ENCODE measurements at places on chromosomes 7 and 10.

GRCh38 chr10:44282626-44283300 lies 102.1 kb downstream of the CXCL12 start:
- no peak for DNase-seq

- DNase-seq, result no peak
Observed at GRCh38 chr7:85125651-85126131, 61.2 kb downstream of the SEMA3D start.

DNA sequence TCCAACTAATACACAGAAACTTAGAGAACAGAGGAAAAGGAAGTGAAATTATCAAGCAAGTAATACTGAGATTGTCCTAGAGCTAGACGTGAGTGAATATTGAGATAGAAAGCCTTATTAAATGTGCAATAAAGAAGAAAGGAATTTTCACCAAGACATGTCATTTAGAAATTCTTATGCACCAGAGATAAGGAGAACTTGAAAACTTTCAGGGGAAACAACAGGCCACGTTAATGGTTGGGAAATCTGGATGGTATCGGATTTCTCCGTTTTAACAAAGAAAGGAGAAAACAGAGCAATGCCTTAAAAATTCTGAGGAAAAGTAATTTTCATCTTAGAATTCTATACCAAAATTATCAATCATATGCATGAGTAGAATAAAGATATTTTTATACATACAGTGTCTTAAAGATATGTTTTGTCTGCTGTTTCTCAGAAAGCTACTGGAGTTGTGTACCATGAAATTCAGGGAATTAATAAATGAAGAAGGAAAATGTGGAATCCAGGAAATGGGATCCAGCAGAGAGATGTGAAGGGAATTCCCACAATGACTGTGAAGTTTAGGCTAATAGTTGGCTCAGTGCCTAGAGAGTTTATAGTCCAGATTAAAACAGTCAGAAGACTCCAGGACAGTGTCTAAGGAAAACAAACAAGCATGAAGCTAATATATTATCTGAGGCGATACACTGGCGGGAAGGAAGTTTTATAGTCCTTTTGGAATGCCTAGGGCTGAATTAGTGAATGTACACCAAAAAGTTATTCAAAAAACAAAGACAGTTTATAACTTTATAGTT lies 159.5 kb downstream of the PPP1R9A start:
- DNase-seq, result no peak

DNA sequence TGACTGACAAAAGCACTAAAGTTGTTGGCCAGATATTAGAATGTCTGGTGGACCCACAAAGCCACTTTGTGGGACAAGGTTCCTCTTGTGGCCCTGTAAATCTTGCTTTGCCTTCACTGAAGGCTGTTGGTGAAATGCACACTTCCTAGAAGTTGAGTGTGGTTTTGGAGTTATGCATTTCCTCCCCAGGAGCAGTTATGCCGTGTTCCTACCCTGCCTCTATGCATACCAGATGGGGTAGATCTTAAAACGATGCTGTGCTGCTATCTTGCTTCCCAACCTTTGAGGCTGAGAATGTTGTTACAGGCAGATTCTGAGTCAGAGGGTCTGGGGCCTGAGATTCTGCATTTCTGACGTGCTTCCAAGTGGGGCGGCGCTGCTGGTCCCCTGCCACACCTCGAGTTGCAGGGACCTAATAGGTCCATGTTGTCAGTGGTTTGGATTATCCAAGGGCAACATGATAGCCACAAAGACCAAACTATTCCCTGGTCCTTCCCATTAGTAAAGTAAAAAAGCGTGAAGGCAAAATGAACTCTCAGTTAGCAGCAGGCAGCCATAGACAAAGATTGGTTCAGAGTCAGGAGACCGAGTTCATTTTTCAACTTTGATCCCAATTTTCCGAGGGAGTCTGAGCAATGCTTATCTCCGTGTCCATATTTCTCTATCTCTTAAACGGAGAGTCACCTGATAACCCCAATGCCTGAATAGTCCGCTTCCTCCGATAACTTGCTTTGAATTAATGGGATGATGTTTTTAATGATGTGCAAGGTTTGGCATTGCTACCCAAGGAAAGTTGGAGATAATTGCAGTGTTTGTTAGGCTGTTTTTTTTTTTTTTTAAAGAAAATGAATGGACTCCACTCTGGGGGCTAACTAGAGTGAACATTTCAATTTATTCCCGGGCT lies 55.8 kb downstream of the CDHR3 start:
- DNase-seq, result no peak

DNA sequence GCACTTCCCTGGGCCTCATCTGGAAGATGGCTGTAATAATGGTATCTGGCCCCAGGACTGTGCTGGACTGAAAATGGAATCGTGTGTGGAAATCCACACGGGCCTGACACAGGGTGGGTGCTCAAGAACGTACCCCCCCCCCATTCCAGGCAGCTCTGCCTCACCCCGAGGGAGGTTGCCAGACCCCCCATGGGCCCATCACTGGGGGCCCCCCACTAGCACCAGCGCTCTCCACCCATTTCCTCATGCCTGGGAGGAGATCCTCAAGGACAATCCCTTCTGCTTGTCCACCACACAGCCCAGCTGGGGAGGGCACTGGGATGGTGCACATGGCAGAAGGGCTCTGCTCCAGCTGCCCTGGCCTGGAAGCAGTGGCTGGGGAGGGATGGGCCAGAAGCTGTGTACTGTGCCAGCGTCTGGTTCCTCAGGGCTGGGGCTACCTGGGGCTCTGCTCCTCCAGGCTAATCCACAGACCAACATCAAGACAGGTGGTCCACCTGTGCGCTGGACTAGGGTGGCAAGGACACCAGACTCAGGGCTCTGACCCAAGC lies 55.4 kb downstream of the CAMK2B start:
- no peak for DNase-seq

DNA sequence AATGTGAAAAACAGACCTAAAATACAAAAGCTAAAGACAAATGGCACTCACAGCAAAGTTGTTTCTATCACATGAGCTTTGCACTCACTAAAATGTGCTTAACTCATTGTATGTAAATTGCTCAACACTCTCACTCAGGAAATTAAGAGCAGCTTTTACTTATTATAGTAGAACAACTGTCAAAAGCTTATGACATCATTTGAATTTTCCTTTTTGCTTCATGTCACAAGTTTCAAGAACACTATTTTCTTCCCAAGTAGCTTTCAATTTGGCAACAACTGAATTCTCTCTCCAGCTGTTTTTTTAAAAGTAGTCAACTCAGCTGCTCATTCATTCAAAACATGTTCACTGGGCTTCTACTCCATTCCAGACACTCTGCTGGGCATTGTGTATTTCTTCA lies 46.9 kb downstream of the ATE1 start:
- DNase-seq, result no peak

GRCh38 chr10:122132882-122133565 lies 138.1 kb upstream of the BTBD16 start:
- no peak for DNase-seq

DNA sequence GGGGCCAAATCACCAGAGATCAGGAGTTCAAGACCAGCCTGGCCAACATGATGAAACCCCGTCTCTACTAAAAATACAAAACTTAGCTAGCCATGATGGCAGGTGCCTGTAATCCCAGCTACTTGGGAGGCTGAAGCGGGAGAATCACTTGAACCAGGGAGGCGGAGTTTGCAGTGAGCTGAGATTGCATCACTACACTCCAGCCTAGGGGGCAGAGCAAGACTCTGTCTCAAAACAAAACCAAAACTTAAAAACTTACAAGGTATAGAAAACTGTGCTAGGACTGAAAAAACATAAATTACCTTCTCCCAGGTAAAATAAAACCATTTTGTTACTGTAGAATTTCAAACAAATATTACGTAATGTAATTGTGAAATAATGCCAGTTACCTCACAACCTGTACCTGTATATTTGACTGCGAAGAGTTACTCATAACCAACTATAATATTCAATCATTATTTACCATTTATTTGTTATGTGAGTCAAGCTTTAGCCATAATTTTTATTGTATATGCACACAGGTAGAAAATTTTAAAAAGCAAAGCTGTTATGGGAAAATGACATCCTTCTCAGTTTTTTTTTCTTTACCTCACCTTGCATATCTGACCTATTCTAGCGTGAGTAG lies 180.9 kb downstream of the SEMA3A start:
- no peak for DNase-seq

- DNase-seq, result no peak
Observed at GRCh38 chr10:87622314-87623004, 37.2 kb upstream of the PAPSS2 start.

DNA sequence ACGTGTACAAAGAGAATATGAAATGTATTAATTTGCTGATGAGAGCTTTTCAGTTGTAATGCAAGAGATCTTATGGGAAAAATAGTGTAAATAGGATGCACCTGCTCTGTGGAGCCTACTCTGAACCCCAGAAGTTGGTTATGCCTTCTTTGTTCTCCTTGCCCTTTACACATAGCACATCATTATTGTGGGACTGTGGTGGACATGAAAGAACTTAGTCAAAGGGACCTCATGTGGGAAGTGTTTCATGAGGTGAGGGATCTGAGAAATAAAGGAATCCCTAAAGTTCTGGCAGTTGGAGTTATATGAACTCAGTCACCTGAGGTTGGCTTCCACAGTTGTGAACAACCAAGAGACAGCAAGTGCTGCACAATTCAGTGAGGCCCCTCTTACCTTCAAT lies 66.1 kb downstream of the GRM8 start:
- DNase-seq, result no peak

- DNase-seq, result no peak
Observed at GRCh38 chr7:36523371-36524101, 133.9 kb downstream of the ANLN start.
